D341Med (cell line): ENCODE measurements at places on chromosomes 16 and 17.

DNA sequence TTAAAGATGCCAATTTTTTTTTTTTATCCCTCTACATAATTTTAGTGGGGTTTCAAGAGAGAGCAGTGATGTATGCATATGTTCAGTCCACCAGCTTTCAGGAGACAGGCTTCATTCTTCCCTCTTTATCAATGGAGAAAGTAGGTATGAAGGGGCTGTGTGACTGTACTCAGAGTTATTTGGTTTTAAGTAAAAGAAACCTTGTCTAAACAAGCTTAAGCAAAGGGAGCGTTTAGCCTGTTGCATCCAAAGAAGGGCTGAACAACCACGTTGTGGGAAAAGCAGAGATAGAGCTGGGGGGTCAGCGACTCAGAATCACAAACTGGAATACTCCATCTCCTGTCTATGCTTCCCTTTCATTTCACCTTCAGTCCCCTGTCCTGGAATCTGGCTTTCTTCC is 50.4 kb upstream of the HAS3 start:
- DNase-seq = no peak

- no peak for DNase-seq
These were observed 16.3 kb upstream of the DPEP1 start for GRCh38 chr16:89596957-89597649.

DNA sequence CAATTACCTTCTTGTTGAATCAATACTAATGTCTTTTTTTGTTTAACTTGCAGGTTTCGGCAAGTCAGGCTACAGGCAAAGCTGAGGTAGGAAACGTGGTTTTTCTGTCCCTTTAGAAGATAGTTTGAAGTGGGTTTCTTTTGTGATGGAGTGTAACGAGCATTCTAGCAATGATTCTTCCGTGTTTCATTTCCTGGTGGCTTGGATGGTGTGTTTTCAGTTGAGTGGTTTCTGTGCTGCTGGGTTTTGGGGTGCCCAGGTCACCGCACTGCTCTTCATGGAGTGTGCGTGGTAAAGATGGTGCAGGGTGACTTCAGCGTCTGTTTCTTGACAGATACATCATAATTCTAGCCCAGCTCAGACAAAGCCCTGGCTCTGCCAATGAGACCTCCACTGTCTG is 769.7 kb upstream of the EEF2KMT start:
- no peak for DNase-seq

- DNase-seq = no peak
These were observed 49.9 kb upstream of the CPNE2 start for GRCh38 chr16:57042157-57043111.

GRCh38 chr16:25633549-25633948 is 58.2 kb upstream of the HS3ST4 start:
- DNase-seq = no peak

GRCh38 chr17:27535178-27535928 is 79.1 kb downstream of the KSR1 start:
- DNase-seq = no peak

DNA sequence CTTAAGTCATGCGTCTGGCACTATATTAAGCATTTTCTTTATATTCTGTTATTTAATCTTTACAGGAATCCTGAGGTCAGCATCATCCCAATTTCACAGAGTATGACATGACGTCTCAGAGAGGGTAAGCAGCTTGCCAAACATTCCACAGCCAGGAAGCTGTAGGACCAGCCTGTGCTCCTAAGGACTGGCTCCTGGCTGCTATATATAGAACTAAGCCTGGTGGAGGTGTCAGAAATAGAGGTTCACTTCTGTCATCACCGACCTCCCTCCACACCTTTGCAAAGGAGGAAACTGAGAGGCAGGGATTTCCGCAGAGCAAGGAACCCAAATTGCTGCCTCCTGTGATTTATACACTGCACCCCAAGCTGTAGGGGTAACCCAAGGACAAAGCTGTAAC is 37.9 kb upstream of the NDRG4 start:
- DNase-seq = no peak

DNA sequence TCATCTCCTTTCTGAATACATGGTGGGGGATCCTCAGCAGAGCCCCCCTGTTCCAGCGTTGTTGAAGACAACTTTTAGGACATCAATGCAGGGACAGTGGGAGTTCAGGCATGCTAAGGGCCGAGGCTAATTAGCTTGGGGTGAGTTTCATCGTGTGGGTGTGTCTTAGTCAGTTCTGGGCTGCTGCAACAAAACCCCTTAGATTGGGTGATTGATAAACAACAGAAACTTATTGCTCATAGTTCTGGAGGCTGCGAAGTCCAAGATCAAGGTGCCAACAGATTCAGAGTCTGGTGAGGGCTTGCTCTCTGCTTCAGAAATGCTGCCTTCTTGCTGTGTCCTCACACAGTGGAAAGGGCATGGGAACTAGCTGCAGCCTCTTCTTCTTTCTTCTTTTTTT is 214.0 kb downstream of the NTN1 start:
- no peak for DNase-seq

GRCh38 chr17:65441053-65441605 is 120.3 kb downstream of the AXIN2 start:
- DNase-seq = no peak

GRCh38 chr16:88691924-88692560 is 5.7 kb upstream of the SNAI3 start:
- DNase-seq = no peak

- no peak for DNase-seq
These were observed 43.2 kb upstream of the MRPS23 start for GRCh38 chr17:57892820-57893595.

- no peak for DNase-seq
These were observed 142.6 kb downstream of the STX8 start for GRCh38 chr17:9432934-9433421.

GRCh38 chr17:64309710-64310109 is 46.6 kb upstream of the TEX2 start:
- DNase-seq = no peak

GRCh38 chr17:36901506-36901905 is 35.8 kb upstream of the LHX1 start:
- DNase-seq = no peak

- DNase-seq = no peak
These were observed 9.9 kb upstream of the SPPL2C start for GRCh38 chr17:45834471-45835396.

DNA sequence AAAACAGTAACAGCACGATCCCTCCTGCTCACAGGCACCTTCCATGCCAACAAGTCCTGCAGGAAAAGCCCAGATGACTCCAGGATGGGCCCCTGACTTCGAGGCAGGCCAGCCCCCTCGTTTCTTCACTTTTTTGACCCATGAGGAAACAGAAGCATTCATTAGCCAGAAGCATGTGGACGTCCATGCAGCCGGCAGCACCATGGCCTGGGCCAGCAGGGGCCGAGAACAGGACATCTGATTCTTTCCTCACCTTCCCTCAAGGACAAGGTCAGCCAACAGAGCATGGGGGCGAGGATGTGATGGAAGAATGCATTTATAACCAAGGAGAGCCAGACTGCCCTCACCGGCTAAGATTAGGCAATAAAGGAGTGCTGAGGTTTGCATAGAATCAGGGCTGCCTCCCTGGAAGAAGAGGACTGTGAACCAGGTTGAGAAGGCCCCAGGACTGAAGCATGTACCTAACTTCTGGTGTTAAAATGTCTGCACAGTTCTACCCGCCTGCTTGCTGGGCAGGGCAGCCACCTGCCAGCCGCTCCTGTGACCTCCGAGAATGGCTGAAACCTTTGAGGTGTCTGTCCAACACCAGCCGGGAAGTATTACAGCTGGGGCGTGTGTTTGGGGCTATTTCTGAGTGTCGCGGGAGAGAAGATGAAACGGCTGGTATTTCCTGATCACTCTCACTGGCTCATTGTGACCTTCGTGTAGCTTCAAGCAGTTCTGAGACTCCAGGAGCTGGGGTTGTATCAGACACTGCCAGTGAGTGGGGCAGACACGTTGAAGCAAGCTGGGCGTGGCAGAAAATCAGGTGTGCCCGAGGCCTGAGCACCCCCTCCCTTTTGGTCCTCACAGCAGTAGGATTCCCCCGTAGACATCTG is 94.0 kb upstream of the TNRC6C start:
- no peak for DNase-seq

DNA sequence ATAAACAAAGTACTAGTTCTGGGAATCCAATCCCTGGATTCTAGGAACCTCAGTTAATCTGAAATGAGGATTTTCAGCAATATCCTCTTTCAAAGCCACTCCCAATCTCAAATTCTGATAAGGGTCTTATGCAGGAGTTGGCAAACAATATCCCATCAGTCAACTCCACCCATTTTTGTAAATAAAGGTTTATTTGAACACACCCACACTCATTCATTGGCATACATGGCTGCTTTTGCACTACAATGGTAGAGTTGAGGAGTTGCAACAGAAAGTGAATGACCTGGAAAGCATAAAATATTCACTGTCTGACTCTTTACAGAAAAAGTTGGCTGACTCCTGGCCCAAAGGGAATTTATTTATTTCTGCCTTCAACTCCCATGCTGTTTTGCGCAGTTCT is 157.7 kb upstream of the CDH11 start:
- DNase-seq = no peak

DNA sequence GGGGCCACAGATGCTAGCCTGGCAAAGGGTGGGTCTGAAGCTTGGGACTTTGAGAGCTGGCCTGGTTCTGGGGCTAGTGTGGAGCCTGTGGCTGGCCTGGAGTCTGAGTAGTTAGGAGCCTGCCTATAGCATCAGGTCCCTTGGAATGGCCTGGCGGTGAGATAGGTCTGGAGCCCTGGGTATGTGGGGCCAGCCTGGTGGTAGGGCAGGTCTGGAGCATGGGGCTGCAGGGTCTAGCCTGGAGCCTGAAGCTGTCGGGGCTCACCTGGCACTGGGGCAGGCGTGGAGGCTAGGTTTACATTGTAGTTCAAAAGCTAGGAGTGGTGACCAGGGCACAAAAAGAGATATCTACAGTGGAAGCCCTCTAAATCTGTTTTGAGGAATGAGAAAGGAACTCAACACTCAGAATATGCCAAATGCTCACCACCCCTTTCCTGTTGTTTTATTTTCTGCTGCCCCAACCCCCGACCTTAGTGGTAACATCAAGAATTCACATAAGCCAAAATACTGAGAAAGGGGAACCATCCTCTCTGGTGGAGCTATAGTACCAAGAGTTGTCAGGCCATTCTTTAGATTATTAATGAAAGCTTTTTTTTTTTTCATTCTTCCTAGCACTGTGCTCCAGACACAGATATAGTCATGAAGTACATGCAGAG is 100.3 kb downstream of the TANC2 start:
- DNase-seq = peak; percentile 32

DNA sequence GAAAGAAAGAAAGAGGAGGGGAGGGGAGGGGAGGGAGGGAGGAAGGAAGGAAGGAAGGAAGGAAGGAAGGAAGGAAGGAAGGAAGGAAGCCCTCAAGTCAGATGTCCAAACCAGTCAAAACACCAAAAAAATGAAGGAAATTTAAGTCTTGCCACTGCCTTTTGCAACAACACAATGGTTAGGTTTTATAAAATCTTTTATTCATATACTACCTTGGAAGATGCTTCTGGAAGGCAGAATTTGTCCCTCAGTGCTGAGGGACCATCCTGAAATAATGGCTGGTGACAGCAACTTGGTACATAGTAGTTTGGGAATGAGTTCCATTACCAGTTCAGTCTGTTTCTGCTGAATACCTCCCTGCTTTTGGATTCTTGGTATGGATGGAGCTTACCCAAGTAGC is 7.9 kb downstream of the APOH start:
- no peak for DNase-seq

DNA sequence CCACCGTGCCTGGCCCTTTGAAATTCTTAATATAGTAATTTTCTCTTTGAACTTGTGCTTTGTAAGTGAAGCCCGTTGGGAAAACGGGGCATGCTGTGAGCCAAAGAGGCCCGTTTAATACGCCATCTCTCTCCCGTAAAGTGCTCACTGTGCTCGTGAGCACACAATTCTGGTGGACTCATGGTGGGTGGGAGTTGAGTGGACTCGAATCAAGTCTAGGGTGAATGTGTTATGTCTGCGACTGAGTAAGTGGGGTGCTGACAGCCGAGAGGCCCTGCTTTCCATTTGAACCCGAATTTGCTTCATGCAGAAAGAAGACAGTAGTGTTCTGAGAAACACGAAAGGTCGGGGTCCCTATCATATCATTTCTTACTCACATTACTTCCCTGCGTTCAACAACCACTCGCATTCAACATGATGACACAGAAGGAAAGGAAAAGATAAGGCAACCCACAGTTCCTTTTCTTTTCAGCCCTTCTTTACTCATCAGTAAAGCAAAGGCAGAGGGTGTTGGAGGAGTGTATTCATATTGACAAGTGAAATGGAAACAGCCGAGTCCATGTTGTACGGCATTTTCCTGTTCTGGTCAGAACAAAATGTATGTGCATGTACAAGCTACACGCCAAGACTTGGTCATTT is 4.8 kb upstream of the ATP2A3 start:
- DNase-seq = no peak

DNA sequence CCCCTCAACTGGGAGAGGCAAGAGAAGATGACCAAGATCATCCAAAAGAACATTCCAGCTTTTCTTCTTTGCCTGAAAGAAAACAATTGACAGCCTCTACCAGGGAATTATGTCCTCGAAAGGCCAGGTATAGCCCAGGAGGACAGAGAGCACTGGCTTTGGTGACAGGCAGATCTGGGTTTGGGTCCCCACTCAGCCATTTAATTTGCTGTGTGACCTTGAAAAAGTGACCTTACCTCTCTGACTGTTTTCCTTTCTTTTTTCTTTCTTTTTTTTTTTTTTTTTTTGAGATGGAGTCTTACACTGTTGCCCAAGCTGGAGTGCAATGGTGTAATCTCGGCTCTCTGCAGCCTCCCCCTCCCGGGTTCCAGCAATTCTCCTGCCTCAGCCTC is 27.7 kb upstream of the KIFC3 start:
- no peak for DNase-seq

GRCh38 chr16:79677799-79678530 is 77.4 kb upstream of the MAF start:
- no peak for DNase-seq

GRCh38 chr17:55601874-55602364 is 90.7 kb upstream of the SMIM36 start:
- peak; percentile 61 for DNase-seq

- DNase-seq = no peak
These were observed 9.1 kb downstream of the ATP2A3 start for GRCh38 chr17:3954976-3955672.

DNA sequence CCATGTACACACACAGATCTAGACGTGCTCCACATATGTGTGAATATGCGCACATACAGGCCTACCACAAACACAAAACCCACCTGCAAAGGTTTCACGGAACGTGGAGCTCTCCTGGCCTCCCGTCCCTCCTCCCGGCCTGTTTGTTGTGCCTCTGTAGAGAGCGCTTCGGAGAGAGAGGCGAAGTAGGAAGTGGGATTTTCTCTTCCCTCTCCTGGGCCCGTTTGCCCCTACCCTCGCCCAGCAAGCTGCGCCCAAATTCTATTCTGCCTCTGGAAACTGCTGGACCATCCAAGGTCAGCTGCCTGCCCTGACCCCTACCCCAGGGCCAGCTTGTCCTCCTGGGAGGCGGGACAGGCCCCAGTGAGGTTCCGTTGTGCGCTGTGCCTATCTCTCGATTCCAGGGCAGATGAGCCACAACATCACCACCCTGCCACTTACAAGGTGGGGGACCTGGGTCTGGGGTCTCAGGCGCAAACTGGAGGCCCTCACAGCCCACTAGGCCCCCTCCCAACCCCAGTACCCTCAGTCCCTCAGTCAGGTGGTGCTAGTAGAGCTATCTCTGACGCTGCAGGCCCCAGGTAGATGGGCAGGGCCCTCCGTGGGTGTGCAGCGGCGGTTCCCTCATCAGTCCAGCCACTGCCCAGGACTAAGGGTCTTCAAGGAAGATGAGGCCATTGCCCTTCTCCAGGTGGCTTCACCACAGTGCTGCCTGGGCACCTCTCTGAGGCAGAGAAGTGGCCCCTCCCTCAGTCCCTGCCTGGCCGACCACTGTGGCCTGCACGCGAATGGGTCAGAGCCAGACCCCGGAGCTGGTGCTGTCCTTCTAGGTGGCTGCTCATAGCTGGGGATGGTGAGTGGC is 54.2 kb downstream of the BEAN1 start:
- DNase-seq = no peak
